Stimulated activated CD8-positive, alpha-beta memory T cell treated with anti-CD3 and anti-CD28 coated beads, Interleukin-12 subunit alpha, Interleukin-12 subunit beta, amount 100 ng/mL, for 1 hour (primary cell): ENCODE measurements at places on chromosomes 6 and 20.

- no peak for DNase-seq
Observed at GRCh38 chr6:142478117-142478516, 176.3 kb downstream of the ADGRG6 start.

DNA sequence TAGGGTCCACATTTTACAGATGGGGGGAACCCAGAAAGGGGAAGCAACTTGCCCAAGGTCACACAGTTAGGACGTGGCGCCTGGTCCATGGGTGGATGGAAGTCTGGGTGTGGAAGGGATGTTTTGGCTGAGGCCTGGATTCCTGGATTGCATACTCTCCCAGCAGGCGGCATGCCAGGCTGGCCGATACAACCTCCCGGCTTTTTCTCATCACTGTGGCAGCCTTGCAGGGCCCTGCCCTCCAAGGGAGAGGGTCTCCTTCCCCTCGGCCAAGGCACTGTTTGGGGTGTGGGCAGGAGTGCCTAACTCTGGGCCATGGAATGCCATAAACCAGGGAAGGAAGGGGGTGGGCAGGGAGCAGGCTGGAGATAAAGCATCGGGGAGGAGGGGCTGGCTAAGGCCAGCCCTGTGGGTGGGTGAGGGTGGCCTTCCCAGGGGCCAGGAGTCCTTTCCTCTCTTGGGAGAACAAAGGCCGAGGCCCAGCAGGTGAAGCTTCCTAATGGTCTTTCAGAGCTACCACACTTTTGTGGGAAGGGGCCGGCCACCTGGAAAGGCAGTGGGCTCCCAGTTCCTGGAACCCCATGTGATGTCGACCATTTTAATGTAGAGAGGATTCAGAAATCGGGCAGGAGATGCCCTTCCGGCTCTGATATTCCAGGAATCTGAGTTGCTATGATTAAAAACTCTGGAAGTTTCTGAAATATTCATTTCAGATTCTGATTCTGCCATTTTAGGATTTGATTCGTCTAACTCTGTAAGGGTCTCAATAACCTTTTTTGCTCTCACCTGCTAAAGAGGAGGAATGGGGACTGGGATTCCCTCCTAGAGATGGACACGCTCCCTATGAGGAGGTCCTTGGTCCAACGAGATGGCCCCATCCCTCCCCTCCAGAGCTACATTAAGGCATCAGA lies 4.2 kb downstream of the FOXS1 start:
- DNase-seq: no peak

DNA sequence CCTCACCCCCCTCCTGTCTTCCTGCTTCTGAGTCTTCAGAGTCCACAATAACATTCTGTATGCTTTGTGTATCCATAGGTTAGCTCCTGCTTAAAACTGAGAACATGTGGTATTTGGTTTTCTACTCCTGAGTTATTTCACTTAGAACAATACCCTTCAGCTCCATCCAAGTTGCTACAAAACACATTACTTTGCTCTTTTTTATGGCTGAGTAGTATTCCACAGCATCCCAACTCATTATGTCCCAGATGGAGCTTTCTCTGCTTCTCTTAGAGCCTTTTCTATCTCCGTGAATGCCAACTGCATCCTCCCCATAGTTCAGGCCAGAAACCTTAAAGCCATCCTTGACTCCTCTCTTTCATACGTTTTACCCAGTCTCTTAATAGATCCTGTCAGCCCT lies 55.8 kb downstream of the STMND1 start:
- no peak for DNase-seq

GRCh38 chr6:68108233-68108835 lies 526.7 kb upstream of the ADGRB3 start:
- DNase-seq: no peak

- DNase-seq: no peak
Observed at GRCh38 chr6:8743170-8743745, 307.9 kb upstream of the SLC35B3 start.

DNA sequence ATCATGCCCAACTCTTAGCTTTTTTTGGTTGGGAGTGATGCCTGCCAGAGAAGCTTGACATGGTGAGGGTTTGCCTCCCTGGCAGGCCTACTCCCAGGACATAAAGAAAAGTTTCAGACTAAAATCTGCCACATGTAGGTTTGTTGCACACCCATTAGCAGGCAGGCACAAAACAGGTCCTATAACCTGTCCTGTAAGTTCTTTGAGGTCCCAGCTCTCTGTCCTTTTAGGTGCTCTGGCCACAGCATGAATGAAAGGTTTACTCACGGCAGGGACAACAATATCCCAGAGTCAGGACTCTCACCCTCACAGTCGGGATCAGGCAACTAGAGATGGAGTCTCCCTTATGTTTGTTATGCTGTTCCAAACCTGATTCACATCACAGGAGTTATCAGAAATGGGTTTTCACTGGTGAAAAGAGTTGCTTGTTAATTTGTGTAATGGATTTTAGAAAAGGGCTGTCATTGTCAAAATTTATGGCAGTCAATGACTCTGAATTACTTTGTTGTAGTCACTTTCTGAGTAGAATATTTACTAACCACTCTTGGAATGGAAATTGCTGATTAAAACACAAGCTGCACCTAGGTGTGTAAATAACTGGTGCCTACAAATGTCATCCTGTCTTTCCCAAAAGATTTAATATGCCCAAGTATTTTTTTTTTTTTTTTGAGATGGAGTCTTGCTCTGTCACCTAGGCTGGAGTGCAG lies 5.8 kb upstream of the SRPK1 start:
- DNase-seq: no peak

DNA sequence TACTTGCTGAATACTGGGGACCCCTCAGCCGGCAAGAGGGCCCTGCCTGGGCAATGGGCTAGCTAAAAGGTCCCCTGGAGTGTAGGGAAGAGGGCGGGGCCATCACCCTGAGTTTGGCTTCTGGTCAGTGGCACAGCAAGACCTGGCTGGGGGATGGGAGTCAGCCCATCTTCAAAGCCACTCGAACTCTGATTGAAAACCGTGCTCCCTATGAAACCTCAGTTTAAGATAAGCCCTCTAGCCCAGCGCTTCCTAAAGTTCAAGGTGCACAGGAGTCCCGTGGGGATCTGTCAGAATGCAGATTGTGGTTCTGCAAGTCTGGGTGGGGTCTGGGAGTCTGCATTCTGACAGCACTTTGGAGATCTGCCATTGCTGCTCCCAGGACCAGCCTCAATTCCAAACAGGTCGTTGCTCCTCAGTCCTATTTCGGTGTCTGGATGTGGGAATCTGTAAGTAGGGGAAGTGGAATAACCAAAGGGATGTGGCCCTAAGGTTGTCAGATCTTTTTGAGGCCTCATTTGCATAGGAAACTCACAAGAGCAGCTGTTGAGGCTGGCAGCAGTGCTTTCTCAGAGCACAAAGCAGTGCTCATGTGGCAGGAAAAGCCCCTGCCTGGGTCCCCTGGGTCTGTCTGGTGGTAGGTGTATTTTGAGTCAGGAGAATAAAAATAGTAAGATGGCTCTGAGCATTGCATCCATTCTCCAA lies 85.3 kb upstream of the SCP2D1 start:
- no peak for DNase-seq
